ENCODE measurements at places on chromosomes 16 and 17. TPM values are rescaled to one million over a fixed set of nuclear protein-coding genes. Genes with fewer than 3 reads are reported as not detected.

DNA sequence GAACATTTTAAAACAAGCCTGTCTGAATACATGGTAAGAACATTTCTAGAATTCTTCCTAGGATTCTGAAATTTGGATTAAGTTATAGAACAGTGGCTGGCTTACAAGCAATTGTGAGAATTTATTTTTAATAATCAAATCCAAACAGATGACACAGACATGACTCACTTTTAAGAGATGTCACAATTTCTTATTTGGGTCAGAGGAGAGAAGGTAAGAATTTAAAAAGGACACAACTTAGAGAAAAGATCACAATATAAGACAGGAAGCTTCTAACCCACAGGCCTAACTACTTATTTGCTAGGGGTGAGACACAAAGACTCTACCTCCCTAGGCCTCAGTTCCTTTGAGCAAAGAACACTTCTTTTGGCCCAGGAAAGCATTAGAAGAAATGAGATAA lies 32.7 kb downstream of the ZZEF1 start:
- DNase-seq, result no peak

GRCh38 chr17:1270210-1271029 lies at the start of gene BHLHA9:
TSS of gene BHLHA9 (plus strand) at chr17:1270444. CDS start at chr17:1270564, 120 bp downstream.
- no peak for DNase-seq

DNA sequence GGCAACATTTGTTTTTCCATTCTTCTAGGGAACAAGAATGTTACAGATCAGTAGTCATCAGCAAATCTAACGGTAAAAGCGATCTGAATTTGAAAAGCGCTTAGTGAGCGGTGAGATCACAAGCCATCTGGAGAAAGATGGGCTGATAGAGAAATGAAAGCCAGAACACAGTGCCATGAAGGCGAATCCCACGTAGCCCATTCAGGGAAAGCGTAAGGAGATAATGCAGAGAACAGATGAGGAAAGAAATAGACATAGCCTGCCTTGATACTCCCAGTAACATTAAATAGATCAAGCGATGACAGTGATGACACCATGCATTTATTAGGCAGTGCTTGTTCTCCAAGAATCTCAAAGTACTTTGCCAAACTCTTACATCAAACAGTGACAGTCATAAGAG lies 183.1 kb upstream of the PSMD7 start:
- no peak for DNase-seq

- no peak for DNase-seq
Measured at GRCh38 chr17:63232565-63233310, 213.4 kb downstream of the CYB561 start.

DNA sequence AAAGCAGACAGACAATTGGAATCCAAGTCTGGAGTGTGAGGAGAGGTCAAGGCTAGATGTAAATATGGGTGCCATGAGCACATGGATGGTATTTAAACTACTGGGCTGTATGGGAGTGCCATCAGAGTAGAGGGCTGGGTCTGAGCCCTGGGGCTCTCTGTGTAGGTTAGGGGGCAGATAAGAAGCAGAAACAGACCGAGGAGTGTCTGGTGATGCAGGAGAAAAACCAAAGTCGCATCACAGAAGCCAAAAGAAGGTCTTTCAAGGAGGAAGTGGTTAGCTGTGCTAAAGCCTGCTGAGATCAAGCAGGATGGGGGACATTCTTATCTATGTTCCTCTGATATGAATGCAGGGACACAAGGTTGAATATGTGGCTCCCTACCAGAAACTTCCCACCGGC lies 1.9 kb downstream of the TSEN54 start:
- DNase-seq, result no peak

DNA sequence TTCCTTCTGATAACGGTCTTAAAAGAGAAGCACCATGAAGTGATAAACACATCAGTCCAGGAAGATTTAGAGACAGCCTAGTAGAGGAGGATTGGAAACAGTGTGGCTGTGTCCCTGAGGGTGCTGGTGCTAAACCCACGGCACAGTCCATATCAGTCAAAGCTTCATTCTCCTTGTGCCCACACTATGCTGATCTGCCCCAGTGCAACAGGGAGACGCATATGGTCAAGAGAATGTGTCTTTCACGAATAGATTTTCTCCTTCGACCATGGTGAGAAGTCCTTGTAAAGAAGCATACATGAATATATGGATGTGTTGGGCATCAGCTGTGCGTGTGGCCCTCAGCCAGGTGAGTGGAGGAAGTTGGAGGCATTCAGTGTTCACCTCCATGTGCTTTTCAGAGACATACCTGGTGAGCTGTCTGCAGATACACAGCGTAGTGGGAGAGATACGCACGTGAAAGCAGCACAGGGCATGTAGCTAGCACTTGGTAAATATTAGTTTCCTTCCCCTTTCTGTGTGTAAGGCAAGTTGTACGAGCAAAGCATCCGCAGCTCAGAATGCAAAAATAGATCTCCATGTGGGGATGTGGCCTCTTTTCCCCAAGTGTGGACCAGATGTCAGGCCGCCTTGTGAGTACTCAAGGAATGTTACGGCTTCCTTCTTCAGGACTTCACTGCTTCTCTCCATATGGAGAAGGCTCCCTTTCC lies 29.4 kb downstream of the HLF start:
- no peak for DNase-seq

DNA sequence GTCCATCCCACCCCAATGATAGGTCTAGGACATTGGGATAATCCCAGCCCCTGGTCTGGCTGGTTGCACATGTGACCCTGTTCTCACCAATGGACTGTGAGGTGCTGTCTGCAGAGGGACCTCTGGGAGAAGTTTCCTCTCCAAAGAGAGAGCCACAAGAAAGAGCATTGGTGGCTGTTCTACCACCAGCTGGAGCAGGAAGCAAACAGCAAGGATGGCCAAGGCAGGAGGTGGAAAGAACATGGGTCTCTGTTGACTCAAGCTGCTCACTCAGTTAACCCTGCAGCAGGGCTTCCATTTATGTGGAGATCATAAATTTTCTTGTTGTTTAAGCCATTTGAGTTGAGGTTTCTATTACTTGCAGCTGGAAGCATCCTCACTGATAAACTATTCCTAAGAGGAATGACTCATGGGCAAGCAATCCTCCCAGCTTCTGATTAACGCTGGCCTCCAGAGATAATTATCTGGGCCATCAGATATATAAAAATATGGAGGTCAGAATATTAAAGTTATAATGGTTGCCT lies 52.6 kb downstream of the CYB5B start:
- DNase-seq, result no peak

KRT12 gene
- total RNA-seq, result not detected

OTOP3 gene
- total RNA-seq, result not detected

LGALS9B gene
- total RNA-seq, result not detected

Measured in ureter (tissue), 1 donor.